ENCODE measurements at places on chromosomes 3 and 15.

GRCh38 chr15:50315814-50316630 lies 39.0 kb downstream of the GABPB1 start:
- no peak for DNase-seq

- no peak for DNase-seq
These were observed 5.0 kb downstream of the RPLP1 start for GRCh38 chr15:69457304-69458280.

GRCh38 chr3:17078926-17079465 lies 194.2 kb downstream of the PLCL2 start:
- DNase-seq: no peak

DNA sequence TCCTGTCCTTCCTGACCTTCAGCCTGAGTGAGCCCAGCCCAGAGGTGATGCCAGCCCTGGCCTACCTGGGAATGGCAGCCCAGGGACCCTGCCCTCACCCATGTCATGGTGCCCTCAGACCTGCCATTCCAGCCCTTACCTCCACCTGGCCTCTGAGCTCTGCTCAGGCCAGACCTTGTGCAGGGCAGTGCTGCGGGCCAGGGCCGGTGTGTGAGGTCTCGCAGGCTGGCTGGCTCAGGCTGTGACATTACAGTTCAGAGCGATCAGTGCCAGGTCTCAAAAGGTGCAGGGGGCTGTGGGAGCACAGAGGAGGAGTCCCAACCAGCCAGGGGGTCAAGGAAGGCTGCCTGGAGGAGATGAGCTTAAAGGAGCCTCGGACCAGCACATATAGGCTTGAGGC lies 6.4 kb upstream of the CPLX3 start:
- no peak for DNase-seq

DNA sequence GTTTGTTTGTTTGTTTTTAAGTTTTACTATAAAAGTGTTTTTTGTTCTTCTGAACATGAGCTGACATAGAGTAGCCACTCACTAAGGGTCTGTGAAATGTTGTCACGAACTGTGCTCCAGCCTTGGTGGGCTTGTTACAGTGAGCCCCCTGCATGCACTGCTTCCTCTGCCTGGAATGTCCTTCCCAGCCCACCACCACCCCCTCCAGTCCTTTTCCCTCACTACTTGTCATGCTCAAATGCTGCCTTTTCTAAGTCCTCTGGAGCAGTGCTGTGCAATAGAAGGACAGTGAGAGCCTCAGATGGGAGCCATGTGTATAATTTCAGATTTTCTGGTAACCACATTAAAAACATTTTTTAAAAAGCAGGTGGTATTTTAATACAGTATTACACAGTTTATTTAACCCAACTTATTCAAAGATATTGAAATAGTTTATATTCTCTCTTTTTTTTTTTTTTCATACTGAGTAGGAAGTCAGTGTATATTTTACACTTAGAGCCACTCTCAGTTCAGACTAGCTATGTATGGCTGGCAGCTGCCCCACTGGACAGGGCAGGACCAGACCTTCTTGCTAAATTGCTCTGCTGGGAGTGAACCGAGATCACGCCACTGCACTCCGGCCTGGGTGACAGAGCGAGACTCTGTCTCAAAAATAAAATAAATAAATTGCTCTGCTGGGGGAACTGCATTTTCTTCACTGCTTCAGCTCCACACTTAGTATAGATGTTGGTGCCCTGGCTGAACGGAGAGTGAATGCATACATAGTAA lies 26.9 kb downstream of the MKRN2OS start:
- DNase-seq: no peak

- DNase-seq: no peak
These were observed 47.4 kb upstream of the P3H2 start for GRCh38 chr3:190167936-190168680.

- no peak for DNase-seq
These were observed 130.6 kb downstream of the CCNL1 start for GRCh38 chr3:157029365-157029790.

- no peak for DNase-seq
These were observed 2.5 kb downstream of the CFAP92 start for GRCh38 chr3:128991355-128991895.

DNA sequence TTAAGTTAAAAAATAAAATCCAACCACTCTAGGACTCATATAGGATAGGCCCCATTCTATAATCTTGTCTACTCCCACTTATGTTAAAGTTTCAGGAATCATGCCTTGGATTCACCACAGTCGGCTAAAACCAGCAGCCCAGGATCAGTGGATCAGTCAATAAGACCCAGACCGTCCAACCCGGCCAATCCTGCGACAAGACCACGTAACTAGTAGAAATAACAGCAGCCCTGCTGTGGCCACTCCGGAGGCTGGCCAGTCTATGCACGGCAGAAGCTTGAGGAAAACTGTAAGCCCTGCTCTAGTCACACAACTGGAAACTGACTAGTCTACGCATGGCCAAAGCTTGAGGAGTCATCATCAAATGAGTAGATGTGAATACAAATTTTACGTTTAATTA lies 12.8 kb upstream of the SLC9C1 start:
- no peak for DNase-seq

- DNase-seq: no peak
These were observed 17.8 kb upstream of the IREB2 start for GRCh38 chr15:78420220-78420619.

DNA sequence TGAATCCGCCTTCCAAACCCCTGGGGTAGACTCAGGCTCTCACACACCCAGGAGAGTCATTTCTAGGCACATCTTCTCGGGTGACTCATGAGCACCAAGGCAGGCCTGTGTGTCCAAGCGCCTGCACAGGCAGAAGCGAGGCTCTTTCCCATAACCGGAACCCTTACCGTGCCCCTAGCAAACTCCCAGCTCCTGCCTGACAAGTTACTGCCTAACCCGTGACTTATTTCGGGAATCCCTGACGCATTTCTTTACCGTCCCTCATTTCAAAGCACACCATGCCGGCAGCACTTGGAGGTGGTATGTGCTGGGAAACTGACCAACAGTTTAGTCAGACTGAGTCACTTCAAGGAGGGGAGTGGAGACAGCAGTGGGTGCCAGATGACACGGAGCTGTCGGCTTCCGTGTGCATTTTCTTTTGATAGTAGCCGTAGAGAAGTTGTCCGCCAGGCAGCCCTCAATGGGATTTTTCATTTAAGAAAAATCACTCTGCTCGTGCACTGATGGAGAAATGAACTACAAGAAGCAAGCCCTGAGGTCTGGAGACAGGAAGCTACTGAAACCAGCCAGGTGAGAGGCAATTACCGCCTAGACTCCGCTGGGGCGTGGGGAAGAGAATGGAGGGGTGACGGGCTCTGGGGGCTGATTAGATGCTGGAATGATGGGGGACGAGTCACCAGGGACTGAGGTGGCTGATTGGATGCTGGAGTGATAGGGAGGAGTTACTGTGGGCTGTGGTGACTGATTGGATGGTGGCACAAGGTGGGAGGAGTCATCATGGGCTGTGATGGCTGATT lies 17.3 kb upstream of the HRH1 start:
- DNase-seq: no peak

GRCh38 chr3:138408751-138409570 lies 25.5 kb upstream of the ESYT3 start:
- no peak for DNase-seq

DNA sequence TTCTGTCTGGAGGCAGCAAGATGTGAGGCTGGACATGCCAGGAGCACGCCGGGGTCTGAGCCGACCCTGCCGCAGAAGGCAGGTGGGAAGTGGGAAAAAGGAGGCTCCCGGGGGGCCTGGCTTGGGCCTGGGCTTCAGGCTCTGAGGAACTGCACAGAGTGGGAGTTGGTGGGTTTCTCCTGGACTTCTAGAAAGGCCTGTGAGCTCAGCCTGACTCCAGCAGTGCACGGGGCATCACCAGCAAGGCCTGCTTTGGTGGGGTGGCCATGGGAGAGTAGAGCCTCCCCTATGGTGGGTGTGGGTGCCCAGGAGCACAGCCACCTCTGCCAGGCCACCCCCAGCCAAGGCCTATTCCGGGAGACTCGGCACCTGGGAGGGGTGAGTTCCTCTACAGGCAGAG lies 18.1 kb upstream of the SLC41A3 start:
- DNase-seq: no peak

DNA sequence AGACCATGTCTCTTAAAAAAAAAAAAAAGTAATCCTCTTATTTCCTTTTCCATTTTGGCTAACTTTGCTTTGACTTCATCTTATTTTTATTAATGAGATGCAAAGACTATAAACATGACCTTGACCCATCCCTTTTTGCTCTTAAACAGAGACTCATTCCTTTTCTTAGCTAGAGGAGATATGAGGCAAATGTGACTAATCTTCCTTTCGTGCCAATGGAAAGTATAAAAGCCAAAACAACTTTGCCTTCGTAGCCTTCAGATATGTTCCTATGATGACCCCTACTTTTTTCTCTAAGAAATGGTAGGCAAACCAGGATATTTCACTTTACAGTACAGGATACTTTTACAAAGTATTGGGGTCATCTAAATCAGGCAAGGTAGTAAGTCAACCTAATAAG lies 36.9 kb upstream of the GOLGB1 start:
- no peak for DNase-seq

DNA sequence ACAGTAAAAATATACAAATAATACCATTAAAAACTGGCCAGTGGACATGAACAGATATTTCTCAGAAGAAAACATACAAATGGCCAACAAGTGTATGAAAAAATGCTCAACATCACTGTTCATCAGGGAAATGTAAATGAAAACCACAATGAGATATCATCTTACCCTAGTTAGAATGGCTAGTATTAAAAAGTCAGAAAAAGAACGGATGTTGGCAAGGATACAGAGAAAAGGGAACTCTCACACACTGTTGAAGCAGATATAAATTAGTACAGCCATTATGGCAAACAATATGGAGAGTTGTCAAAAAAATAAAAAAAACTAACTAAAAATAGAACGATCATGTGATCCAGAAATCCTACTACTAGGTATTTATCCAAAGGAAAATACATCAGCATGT lies 222.7 kb upstream of the NAALADL2 start:
- no peak for DNase-seq

GRCh38 chr3:141722081-141722480 lies 16.0 kb upstream of the RNF7 start:
- DNase-seq: no peak

- DNase-seq: no peak
These were observed 9.2 kb downstream of the POC1A start for GRCh38 chr3:52144796-52145735.

DNA sequence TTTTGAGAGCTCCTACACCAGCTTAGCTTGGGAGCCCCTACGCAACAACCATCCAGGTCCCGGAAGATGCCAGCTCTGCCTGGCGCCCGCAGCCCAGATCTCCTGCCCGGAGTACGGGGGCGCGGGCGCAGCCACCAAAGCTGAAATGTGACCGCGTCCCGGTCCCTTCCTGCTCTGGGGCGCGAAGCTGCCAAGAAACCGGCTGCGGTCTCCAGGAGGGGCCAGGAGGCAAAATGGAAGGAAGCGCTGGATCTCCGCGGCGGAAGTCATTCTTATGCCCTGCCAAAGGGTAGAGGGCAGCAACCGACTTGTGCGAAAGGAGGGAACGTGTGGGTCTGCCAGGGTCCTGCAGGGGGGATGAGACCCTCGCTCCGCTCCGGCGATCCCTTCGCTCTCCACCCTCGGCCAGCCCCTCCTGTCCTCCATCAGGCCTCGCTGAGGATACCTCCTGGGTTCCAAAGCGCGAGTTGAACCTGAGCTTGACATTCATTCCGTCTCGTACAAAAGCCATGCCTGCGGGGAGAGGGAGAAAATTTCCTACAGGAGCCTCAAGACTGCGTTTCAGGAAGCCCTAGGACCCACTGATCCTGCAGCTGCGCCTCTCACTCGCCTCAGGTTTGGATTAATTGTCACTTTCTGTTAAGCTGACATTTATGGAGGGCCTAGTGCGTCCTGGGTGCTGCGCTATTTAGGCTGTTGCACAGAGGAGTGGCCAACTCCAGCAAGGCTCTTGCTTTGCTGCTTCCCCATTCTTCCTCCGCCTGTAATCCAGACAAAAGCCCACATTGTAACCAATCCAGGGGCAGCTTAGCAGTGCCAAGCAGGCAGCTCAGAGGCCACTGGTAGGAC lies 98.3 kb upstream of the VGLL3 start:
- no peak for DNase-seq

GRCh38 chr3:67288466-67289106 lies 290.5 kb downstream of the KBTBD8 start:
- DNase-seq: no peak

GRCh38 chr3:16148783-16149182 lies 25.7 kb upstream of the GALNT15 start:
- no peak for DNase-seq

GRCh38 chr3:13093687-13094086 lies 20.5 kb upstream of the IQSEC1 start:
- no peak for DNase-seq

- DNase-seq: no peak
These were observed 19.5 kb downstream of the SMARCC1 start for GRCh38 chr3:47762233-47762632.

DNA sequence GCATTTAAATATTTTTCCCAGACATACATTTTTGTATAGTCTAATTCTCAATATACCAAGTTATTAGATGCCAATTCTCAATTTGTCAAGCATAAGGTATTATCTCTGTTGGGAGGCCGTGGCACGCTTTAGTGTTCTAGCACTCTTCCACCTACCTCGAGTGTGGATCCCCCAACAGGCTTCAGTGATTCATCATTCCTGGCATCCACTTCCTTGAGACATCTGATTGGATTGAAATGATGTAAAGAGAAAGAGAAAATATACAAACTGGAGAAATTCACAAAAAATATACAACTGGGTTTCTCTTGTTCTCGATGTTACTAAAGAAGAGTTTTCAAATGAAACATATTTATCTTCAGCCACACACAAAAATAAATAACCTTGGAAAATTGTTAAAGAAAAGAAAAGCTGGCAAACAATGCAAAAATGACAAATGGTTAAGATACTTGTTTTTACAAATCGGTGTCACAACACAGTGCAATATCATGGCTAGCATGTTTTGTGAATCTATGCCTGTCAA lies 218.0 kb upstream of the CDIN1 start:
- DNase-seq: no peak

DNA sequence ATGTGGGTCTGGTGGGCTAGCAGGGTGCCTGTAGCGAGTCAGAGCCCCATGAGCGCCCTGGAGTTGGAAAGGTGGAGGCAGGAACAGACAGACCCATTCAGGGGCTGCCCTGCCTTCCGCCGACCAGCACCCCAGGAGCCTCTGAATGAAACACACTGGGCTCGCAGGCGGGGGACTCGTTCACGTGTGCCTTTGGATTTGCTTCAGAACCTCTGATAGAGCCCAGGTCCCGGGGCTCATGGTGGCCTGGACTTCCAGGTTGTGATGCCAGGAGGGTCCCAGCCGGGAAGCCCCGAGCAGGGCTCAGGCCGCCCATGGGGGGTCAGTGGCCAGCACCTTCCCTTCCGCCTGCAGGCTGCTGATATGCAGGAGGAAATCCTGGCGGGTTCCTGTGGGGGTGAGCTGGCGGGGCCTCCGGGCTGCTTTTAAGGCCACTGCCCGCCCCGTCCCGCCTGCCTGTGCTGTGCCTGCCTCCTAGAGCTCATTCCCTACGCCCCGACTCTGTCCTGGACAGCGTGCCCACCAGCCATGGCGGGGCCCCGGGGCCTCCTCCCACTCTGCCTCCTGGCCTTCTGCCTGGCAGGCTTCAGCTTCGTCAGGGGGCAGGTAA lies at the start of gene STAB1:
TSS of gene STAB1 (plus strand) at position 453 of the 610 bp plus-strand sequence. CDS start at position 529, 76 bp downstream.
- DNase-seq: no peak

DNA sequence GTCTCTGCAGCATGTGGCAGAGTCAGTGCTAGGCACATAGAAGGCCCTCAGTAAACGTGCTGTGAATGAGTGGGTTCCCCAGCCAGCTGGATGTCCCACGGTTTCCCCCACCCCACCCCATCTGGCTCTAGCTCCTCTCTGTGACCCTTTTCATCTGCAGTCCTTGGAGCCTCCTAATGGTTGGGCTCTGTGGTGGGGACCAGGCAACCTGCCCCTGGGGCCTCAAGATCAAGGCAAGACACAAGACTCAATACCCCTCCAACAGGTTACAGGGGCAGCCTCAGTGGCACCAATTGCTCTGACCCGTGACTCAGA lies 17.1 kb upstream of the CYP11A1 start:
- no peak for DNase-seq

Measured in stimulated activated CD4-positive, alpha-beta T cell treated with anti-CD3 and anti-CD28 coated beads, Interleukin-12 subunit alpha, Interleukin-12 subunit beta, amount 100 ng/mL, for 24 hours (primary cell).